Caki2 (cell line): ENCODE measurements at places on chromosomes 1 and 21.

DNA sequence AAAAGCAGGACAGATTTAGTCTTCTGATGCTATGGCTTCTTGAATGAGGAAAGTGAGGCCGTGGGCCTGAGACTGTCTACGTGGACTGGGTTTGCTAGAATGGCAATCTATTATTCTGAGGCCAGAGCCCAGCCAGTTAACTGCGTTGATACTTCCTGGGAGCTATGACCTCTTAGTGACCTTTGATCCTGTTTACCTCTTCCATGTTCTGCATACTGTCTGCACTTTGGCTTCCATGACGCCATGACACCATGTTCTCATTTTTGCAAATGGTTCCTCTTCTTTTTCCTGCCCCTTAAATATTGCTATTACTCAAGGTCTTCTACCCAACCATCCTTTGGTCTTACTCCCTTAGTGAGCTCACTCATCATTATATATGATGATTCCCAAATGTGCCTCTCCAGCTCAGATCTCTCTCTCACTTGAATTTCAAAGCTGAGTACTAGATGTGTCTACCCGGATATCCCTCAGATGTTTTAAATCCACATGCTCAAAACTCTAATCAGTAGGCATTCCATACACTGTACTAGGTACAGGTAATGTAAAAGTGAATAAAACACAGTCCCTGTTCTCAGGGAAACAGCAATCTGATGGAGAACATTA, 66.1 kb upstream of the ATP1A1 start:
- DNase-seq: no peak

GRCh38 chr1:155005076-155006011, 2.7 kb downstream of the ZBTB7B start:
- no peak for DNase-seq

- DNase-seq: no peak
These were observed 5.6 kb downstream of the LYPLAL1 start for GRCh38 chr1:219179293-219179692.

DNA sequence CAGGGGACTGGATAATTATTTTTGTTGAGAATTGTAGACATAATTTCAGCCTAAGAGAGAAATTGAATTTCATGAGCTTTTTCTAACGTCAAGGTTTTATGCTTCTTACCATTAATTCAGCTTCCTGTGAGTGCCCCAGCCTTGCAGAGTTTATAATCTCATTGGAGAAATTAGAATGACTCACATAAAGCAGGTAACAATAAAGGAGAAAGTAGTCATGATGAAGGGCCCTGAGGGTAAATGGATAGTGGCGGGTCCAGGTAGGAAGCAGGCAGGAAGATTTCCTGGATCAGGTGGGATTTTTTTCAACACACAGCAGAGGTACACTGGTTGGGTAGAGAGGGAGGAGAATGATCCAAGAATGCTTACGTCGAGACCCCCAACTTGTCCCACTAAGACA, 311.4 kb downstream of the BARHL2 start:
- DNase-seq: no peak
